ENCODE measurements at places on chromosomes 12 and 14. TPM values are rescaled to one million over a fixed set of nuclear protein-coding genes. Genes with fewer than 3 reads are reported as not detected.

Gene PIWIL1
- not detected for total RNA-seq

Gene GAS2L3
- 10.7 TPM for total RNA-seq

Gene TTC6
- total RNA-seq, result 6.5 TPM

Gene CDH24
- total RNA-seq, result 4.6 TPM

Gene ITGB7
- total RNA-seq, result 2.3 TPM

Gene ATL1
- total RNA-seq, result 8.7 TPM

Gene CD9
- total RNA-seq, result 240 TPM

Gene ABCD2
- 0.74 TPM for total RNA-seq

Gene PRH2
- not detected for total RNA-seq

Gene TSPAN11
- 5.3 TPM for total RNA-seq

Gene BBS10
- 28.9 TPM for total RNA-seq

Gene CARMIL3
- 0.37 TPM for total RNA-seq

GRCh38 chr14:68076451-68076850 is 256.9 kb downstream of the RAD51B start:
- no peak for DNase-seq

DNA sequence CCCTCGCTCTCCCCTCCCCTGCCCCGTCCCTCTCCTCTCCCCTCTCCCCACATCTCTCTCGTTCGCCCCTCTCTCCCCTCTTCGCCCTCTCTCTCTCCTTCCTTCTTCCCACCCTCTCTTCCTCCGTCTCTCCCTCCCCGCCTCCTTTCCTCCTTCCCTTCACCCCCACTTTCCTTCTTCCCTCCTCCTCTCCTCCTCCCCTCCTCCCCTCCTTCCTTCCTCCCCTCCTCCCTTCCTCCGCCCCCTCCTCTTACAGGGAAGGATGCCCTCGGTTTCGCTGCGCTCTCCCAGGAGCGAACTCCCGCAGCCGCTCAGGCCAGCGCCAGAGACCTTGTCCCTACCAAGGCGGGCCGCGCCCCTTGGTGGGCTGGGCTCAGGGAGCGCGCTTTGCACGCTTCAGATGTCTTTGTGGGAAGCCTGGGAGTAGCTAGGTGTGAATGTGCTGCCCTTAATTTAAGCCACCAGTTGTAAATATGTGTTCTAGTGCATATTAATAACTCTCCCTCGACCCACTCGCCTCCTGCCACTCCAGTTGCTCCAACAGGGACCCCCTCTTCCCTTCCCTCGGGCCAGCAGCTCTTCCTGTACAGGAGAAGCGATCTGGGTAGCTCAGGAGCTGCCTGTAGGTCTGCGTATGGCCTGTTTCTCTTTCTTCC is 13.3 kb upstream of the MAP3K9 start:
- peak; percentile 55 for DNase-seq

- DNase-seq, result no peak
Measured at GRCh38 chr12:104498211-104498801, 41.6 kb downstream of the CHST11 start.

GRCh38 chr14:89616425-89616824 is 199.4 kb upstream of the FOXN3 start:
- DNase-seq, result no peak

GRCh38 chr12:28683366-28683765 is 465.7 kb upstream of the FAR2 start:
- no peak for DNase-seq

DNA sequence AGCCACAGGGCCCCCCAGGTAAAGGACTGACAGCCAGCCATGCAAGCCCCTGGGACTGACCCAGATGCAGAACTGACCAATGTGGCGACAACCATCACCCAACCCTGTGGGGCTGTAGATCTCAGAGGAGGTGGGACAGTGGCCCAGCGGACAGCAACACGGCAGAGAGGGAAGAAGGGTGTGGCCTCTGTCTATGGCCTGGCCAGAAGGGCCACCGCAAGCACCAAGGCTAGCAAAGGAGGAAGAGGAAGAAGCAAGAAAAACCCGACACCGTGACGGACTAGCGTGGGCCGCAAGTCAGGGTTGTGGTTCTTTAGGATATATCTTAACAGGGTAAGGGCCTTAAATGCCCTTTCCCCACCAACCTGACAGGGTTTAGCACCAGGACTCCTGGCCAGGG is 71.2 kb downstream of the ITPK1 start:
- no peak for DNase-seq

- no peak for DNase-seq
Measured at GRCh38 chr12:52018433-52019112, 11.8 kb downstream of the TAMALIN start.

GRCh38 chr14:58662018-58662417 is 24.3 kb downstream of the DACT1 start:
- DNase-seq, result peak; percentile 53

- no peak for DNase-seq
Measured at GRCh38 chr12:22325218-22325617, 9.3 kb downstream of the ST8SIA1 start.

- no peak for DNase-seq
Measured at GRCh38 chr12:100566887-100567637, 6.4 kb upstream of the GAS2L3 start.

GRCh38 chr12:82694970-82695369 is 8.3 kb downstream of the TMTC2 start:
- no peak for DNase-seq

DNA sequence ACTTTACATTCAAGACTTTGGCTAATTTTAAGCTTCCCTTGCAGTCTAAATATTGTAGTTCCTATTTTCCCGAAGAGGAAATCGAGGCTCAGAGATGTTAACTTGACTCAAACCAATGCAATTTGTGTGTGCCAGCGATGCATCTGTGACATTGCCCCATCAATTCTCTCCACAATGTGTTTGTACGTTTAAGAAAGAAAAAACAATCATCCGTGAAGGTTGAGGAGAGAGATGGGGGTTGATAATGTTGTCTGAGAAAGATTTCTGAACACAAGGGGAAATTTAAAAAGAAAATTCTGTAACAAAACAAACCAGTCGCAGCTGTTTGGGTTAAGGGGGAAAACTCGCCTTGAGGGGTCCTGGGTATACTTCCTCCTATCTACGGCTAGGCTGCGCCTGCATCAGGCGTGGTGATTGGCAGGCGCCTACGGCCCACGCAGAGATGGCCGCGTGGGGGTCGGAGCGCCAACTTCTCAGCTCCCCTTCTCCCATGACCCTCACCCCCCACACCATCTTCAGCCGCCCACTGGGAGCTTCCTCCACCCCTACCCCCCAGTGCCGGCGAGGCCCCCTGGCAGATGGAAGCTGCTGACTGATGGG is 12.3 kb downstream of the SIX1 start:
- no peak for DNase-seq

- DNase-seq, result no peak
Measured at GRCh38 chr12:684416-684815, 21.2 kb upstream of the NINJ2 start.

DNA sequence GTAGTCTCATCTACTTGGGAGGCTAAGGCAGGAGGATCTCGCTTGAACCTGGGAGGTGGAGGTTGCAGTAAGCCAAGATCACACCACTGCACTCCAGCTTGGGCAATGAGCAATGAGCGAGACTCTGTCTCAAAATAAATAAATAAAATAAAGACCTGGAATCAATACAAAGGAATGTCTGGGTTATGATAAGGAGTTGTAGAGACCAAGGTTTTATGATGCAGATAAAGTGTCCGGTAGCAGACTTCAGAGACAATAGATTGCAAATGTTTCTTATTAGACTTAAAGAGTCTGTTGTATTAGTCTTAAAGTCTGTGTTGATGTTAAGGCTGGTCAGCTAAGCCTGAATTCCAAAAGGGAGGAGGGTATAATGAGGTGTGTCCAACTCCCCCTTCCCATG is 35.2 kb upstream of the RNASE1 start:
- no peak for DNase-seq

- DNase-seq, result no peak
Measured at GRCh38 chr12:111741235-111741812, 25.4 kb upstream of the ALDH2 start.

- DNase-seq, result no peak
Measured at GRCh38 chr12:107329569-107330324, 236.4 kb upstream of the CRY1 start.

DNA sequence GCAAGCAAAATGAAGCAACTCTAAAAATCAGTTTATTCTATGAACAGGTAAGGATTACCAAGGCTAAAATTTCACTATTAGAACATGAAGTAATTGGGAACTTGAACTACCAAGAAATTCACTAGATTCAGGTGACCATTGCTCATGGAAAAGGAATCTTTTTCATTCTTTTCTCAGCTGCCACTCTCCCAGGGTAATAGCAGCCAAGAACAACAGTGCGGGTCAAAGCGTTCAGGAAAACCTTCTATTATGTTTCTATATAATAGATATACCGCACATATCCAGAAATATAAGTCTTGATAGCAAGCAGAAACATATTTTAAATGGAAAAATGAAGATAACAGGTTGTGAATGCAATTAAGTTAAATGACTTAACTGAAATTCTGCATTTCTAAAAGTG is 125.6 kb downstream of the NELL2 start:
- DNase-seq, result no peak

DNA sequence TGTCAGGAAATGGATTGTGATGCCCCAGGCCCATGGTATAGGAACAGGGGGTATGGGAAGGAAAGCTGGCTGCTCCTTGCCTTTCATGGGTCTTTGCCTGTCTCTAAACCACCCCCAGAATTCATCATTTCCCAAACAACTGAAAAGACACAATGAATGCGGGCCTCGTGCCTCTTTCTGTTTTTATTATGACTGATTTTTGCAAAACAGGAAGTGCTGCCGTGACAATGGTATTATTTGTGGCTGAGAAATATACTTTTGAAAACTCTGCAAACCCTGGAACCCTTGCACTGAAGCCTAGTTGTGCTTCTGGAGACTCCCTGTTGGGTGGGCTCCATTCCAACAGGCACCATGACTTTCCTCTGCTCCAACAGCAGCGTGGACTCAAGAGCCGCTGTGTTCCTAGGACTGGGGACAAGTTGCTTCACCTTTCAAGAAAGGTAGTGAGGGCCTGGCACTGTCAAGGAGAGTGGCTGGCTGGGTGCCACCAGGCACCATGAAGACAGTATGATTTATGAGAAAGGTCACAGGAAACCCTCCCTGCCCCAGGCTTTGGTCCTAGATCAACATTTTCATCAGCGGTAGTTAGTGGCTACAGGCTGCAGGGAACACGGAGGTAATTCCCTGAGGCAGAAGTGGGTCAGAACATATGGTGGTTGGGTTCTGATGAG is 4.8 kb upstream of the DGLUCY start:
- no peak for DNase-seq

Measured in lung (tissue), 17 donors.